K562 (cell line): ENCODE measurements at places on chromosomes 2 and 18. TPM values are rescaled to one million over a fixed set of nuclear protein-coding genes. Genes with fewer than 3 reads are reported as not detected.

CD8B gene
- 0.18 TPM in 1 of 2 replicates, not detected in the other for total RNA-seq

CERS6 gene
- 11.5 and 11.8 TPM in 2 replicates for total RNA-seq

LYG1 gene
- total RNA-seq: 0.91 and 1.3 TPM in 2 replicates

STPG4 gene
- total RNA-seq: not detected in 2 replicates

PARD3B gene
- total RNA-seq: 2.7 and 3.0 TPM in 2 replicates

PLEK gene
- 0.33 and 0.56 TPM in 2 replicates for total RNA-seq

IL1R2 gene
- total RNA-seq: 0.13 TPM in 1 of 2 replicates, not detected in the other

- peak; percentile 29 for DNase-seq
Observed at GRCh38 chr2:119366161-119366648, 429 bp downstream of the C2orf76 start.

- DNase-seq: no peak
Observed at GRCh38 chr2:235378246-235378645, 115.6 kb upstream of the AGAP1 start.

- no peak for DNase-seq
Observed at GRCh38 chr2:16084274-16084673, 143.9 kb downstream of the MYCN start.
